T-helper 17 cell (primary cell): ENCODE measurements at places on chromosomes 7 and 10.
A peak's percentile ranks its signal among the peaks of the same experiment; 100 is the strongest.

GRCh38 chr10:44992070-44992731 is 8.5 kb upstream of the ZNF22 start:
- DNase-seq, result no peak

- no peak for DNase-seq
Measured at GRCh38 chr7:142383841-142384492, 126.1 kb upstream of the PRSS58 start.

DNA sequence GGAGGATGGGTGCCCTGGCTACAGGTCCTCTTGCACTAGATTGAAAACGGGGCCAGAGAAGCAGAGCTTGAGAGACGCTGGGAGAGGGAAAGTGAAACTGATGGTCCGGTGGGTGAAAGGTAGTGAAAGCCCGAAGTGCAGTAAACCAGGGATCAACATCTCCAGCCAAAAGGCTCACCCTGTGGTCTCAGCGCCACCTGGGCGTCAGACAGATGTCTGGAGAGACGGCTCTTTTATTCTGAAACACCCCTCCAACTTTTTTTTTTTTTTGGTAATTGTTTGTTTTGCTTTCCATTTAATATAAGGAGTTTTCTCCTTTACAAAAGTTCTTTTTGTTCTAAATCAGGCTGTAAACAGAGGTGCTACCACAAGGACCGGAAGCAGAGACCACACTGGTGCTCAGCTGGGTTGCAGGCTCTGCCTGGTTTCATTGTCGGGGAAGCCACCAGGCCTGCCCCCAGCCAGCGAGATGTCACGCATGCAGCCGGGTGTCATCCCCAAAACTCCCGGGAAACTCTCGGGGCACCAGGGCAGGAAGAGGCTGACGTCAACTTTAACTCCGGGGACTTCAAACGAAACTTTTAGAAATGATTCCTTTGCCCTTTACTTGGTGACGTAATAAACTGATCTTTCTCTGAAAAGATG is 11.2 kb downstream of the IL2RA start:
- DNase-seq, result peak; percentile 84

DNA sequence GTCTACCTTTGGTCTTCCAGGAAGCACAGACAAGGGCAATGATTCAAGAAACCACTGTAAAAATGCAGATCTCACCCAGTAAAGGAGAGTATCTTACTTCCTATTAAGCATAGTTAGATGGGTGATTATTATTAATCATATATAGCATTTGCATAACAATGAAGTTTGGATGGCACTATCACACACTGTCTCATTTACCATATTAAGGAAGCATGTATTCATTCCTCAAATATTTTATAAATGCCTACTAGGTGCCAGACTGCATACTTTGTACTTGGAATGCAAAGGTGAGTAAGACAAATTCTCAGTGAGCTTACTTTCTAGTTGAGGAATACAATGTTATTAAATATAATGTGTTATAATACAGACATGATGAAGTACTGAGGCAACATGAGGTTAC is 53.9 kb upstream of the SKAP2 start:
- DNase-seq, result no peak

GRCh38 chr7:34087892-34088891 is 182.9 kb downstream of the BMPER start:
- no peak for DNase-seq

GRCh38 chr10:102342958-102343357 is 52.5 kb upstream of the NFKB2 start:
- DNase-seq, result no peak

DNA sequence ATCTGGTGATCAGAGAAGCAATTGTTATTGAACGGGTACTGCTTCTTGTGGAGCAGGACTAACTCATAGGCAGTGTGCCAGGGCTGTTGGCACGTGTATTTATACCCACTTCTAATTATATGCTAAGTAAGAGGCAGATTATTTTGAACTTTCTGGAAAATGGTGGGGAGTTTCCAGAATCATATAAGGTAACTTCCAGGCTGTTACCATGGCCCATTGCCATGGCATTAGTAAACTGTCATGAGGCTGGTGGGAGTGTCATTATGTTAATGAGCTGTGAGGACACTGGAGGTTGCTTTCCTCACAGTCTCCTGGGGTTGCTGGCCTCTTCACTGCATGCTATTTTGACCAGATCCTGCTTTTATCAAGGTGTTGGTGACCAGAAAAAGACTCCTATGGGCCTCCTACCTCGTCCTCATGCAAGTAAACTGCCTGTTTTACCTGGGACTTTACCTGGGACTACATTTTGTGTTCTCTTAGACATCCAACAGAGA is 122.6 kb downstream of the KCND2 start:
- DNase-seq, result no peak

DNA sequence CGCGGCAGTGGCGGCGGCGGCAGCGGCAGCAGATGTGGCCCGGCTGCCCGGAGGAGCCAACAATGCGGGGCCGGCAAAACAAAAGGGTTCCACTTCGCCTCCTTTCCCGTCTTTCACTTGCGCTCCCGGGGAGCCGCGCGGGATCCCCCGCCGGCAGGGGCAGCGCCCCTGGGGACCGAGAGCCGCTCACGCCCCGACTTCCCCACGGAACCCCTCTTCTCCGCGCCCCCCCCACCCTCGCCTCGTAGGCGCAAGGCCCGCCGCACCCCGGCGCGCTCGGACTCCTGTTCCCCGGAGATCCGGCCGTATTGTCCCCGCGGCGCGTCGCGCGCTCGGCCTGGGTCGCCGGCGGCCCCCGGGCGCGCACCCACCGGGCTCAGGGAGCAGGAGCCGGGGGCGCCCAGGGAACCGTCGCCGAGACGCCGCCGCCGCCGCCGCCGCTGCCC is 854 bp downstream of the CTBP2 start:
- no peak for DNase-seq

DNA sequence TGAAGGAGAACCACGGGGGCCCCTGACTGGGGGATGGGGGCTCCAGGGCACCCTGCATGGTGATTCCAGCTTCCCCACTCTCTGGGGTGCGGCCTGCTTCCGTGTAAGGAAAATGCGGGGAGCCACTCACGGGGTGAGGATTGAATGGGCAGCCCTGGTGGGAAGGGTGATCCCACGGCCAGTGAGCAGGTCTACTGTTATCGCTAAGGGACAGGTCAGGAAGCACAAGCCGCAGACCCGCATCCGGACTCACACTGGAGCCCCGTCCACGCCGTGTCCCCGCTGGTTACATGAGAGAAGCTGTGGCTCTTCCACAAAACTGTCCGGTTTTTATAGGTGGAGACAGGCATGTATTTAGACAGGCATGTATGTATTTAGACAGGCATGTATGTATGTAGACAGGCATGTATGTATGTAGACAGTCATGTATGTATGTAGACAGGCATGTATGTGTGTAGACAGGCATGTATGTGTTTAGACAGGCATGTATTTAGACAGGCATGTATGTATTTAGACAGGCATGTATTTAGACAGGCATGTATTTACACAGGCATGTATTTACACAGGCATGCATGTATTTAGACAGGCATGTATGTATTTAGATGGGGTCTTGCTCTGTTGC is 5.7 kb downstream of the PSMG3 start:
- DNase-seq, result no peak

DNA sequence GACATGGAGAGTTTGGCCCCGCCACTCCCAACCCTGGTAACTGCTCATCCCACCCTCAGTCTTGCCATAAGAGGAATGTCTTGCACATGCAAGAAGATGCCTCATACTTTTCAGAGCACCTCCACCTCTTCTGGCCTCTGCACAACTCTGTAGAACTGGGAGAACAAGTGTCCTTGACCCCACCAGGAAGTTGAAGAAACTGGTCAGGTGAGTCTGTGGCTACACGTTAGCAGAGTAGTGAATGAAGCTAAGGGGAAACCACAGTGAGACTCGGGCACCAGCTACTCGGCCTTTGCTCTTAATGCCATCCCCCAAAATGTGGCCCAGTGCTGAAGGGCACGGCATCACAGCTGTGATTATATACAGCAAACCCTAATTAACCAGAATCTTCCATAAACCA is 110.1 kb downstream of the ARID5B start:
- DNase-seq, result no peak
